Bone marrow (tissue), 2 donors: ENCODE measurements at places on chromosomes 1 and 21.
A peak's percentile ranks its signal among the peaks of the same experiment; 100 is the strongest.

DNA sequence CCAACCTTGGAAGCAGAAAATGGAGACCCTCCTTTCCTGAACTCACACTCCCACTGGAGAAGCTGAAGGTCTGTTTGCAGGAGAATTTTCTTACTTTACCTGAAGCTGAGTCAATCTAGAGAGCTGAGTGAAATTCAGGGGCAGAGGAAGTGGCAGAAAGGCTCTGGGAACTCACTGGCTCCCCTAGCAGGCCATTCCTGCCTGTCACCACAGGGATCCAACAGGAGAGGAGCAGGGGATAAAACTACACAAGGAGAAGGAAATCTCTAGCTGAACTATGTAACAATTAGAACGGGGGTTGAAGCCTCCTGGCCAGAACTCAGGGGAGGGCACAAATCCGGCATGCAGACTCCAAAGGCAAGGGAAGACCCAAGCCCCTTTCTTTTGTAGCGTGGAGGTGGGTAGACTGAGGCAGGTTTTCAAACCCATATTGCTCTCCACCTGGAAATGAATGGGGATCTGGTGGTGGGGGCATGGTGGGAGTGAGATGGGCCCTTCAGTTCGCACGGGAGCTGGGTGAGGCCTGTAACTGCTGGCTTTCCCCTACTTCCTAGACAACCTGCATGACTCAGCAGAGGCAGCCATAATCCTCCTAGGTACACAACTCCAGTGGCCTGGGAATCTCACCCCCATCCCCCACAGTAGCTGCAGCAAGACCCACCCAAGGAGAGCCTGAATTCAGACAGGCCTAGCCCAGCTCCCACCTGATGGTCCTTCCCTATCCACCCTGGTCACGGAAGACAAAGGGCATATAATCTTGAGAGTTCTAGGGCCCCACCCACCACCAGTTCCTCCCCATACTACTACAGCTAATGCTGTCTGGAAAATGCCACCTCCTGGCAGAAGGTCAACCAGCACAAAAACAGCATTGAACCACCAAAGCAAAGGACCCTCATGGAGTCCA lies 158.1 kb downstream of the LTN1 start:
- no peak for DNase-seq

- no peak for DNase-seq
These were observed 54.5 kb downstream of the PCNX2 start for GRCh38 chr1:233240829-233241682.

- peak; percentile 14 for DNase-seq
These were observed 37.7 kb upstream of the MAP10 start for GRCh38 chr1:232767305-232768074.

DNA sequence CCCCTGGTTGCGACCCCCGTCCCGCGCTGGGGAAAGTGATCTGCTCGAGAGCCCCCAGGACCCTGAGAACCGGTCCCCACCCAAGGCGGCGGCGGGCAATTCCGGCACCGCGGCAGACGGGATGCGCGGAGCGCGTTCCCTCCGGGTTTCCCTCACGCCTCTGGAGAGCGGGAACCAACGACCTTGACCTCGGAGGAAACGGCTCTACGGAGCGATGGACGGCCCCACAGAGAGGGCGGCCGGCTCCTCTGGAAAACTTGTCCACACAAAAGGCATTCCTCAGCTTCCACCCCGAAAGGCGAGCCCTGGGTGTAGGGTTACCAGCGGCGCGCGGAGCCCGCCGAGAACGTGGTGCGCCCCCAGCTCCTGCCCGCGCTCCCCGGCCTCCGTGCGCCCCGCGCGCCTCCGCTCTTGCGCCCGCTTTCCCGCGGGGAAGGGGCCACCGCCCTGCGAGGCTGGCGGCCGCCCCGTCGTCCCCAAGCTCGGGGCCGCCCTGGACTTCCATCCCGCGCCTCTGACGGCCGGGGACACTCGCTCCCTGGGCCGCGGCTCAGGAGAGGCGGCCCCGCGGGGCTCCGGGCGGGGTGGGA lies 391 bp upstream of the KIAA1614 start:
- DNase-seq: no peak

- no peak for DNase-seq
These were observed 275.2 kb downstream of the KAZN start for GRCh38 chr1:14873677-14874076.

GRCh38 chr1:24503059-24503751 lies 569 bp downstream of the RCAN3 start:
- no peak for DNase-seq

GRCh38 chr1:10909697-10910680 lies 102.5 kb upstream of the TARDBP start:
- no peak for DNase-seq

DNA sequence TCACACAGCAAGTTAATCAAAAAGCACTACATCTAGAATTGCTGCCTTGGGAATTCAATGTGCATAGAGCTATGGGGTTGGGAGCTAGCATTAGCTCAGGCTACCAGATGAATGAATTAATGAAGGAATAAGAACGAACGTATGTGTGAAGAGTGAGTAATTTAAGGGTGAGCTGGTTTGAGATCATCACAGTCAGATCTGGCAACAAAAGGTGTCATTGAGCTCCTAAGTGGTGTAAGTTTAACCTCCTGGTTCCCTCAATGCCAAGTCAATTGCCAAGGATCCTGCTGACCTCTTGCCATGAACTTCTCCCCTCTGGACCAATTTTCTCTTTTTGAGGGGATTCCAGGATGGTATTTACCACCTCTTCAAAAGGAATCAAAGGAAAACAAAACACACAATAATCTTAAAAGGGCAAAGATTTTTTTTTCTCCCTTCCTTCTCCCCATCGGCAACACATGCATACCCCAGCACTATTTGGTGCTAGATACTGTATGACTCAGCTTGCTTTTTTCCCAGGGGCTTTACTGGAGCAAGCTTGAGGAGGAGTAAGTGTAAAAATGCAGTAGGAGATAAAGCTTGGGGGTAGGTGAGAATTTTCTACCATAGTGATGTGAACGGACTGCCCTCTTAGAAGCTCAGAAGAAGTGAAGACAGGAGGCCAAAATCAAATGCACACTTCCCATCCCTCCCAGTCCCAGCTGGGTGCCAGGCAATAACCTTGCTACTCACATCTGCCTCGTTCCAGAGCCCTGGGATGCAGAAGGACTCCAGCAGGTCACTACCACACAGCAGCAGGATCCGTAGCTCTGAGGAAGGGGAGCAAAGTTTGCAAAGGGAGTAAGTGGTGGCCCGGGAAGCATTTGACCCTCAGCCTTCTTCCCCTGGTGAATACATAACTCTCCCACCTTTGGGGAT lies 92.0 kb downstream of the LAMC2 start:
- DNase-seq: no peak

GRCh38 chr1:51234721-51235425 lies 1.2 kb upstream of the RNF11 start:
- DNase-seq: peak; percentile 82

- no peak for DNase-seq
These were observed 1.9 kb downstream of the SH2D2A start for GRCh38 chr1:156814571-156815260.

GRCh38 chr1:3522564-3523265 lies 68.2 kb downstream of the ARHGEF16 start:
- DNase-seq: no peak

DNA sequence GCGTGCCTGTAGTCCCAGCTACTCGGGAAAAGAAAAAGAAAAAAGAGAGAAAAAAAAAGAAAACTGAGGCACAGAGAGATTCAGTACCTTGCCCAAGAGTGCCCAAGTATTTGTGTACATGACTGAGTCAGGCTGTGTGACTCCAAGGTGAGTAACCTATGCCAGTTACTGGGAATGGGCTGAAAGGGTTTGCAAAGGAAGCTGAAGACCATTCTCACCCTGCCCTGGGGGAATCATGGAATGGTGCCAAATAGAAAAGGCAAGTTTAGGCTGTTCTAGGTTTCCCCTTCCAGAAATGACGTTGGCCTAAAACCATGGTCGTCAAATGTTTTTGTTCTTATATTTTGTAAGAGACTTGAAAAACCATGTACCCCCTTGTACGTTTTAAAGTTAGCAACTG lies 37.9 kb upstream of the LRIG2 start:
- DNase-seq: no peak

DNA sequence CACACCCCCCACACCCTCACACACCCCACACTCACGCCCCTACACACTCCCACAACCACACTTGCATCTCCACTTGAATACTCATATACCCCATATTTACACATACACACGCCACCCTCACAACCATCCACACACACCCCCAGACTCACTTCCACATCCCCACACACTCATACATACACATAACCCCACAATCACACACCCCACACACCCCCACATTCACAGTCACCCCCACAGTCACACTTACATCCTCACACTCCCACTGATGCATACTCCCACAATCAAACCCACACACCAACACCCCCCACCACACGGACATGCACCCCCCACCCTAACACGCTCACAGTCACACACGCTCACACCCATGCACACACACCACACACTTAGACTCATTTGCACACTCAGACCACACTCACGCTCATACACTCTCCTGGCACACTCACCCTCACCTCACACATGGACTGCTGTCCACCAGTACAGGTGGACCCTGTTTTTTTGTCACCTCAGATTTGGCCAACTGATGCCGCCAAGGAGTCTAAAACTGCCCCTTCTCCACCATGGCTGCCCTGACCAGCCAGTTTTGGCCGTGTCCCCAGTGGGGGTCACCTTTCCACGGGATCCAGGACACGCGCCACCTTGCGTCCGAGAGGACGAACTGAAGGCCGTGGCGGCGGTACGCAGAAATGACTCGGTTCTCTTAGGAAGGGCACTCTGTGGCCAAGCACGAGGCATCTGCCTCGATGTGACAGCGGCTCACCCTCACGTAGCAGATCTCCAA lies 45.3 kb upstream of the EDN2 start:
- DNase-seq: no peak

- no peak for DNase-seq
These were observed 1.4 kb downstream of the PSEN2 start for GRCh38 chr1:226871636-226872327.

GRCh38 chr1:1182491-1183220 lies 9.0 kb downstream of the TTLL10 start:
- DNase-seq: no peak

DNA sequence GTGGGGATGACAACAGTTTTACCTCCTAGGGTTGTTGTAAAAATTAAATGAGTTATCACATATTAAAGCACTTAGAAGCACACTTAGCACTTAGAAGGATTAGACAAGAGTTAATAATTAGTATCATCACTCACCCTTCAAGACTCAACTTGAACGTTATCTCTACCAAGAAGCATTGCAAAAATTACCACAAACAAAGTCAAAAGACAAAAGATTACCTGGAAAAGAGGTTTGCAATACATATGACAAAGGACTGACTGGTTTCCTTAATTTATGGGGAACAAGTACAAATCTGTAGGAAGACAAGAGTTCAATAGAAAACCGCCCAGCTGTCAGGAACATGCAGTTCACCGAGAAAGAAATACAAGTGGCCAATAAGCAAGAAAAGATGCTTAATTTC lies 93.3 kb upstream of the ATP1A1 start:
- no peak for DNase-seq

GRCh38 chr1:107523061-107523460 lies 382.2 kb downstream of the NTNG1 start:
- DNase-seq: no peak

DNA sequence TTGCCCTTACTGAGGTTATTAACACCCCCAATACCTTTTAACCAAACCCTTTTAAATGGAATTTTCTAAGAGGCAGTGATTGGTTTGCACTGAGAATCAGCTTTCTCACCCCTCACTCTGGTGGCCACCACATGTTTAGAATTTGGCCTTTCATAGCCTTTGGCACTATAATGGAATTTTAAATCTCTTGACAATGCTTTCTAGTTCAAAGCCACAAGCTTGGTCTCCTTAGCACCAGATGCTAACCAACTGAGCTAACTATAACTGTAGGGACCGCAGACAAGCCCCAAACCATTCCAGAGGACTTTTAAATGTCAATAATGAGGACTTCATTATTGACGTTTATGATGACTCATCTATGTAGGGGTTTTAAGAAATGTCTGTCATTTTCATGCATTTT lies 238.7 kb upstream of the SNX7 start:
- DNase-seq: no peak

DNA sequence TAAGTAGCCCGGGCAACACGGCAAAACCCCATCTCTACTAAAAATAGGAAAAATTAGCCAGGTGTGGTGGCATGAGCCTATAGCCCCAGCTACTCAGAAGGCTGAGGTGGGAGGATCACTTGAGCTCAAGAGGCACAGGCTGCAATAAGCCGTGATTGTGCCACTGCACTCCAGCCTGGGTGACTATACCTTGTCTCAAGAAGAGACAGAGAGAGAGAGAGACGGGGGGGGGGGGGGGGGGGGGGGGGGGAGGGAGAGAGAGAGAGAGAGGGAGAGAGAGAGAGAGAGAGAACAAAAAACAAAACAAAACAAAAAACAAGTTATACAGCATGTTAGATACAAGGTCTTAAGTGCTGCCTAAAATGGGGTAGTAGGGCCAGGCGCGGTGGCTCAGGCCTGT lies 77.8 kb upstream of the ZNF281 start:
- no peak for DNase-seq

- no peak for DNase-seq
These were observed 43.2 kb upstream of the FMO2 start for GRCh38 chr1:171141688-171142415.

DNA sequence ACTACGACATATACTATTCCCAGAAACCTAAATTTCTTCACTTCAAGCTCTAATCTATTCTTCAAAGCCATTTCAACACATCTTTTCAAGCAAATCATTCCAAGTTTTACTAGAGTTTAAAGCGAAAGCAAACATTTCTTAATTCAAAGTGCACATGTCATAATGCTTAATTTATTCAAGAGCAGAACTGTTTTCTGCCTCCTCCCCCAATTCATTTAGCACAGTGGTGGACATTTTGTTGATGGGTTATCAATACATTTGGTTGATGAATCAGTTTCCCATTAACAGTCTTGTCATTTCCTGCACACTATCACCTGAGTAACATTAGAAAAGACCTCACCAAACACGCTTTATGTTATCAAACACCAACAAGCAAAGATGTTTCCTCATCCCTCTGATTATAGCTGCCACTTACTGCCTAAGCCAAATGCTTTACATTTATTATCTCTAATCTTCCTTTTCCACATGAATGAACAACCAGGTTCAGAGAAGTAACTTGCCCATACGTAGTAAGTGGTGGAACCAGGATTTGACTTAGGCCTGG lies 2.0 kb downstream of the SRSF4 start:
- DNase-seq: no peak

DNA sequence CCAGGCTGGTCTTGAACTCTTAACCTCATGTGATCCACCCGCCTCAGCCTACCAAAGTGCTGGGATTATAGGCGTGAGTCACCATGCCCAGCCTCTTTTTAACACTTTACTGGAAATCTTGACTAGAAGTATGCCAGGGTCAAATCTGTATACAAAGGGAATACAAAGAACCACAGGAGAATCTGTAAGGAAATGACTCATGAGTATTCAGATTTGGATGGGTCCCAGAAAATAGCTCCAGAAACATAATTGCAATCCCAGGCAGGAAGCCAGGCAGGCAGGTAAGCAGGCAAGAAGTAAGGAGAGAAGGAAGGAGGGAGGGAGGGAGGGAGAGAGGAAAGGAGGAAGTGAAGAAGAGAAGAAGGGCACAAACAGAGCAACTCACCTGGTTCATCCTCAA lies 22.8 kb upstream of the TIAM1 start:
- DNase-seq: no peak
